ENCODE measurements at places on chromosomes 7 and 10.

GRCh38 chr10:73076360-73077183, 20.1 kb downstream of the P4HA1 start:
- no peak for DNase-seq

GRCh38 chr7:104089612-104090011, 100.2 kb upstream of the RELN start:
- no peak for DNase-seq

GRCh38 chr7:107090457-107090856, 46.0 kb downstream of the PRKAR2B start:
- DNase-seq: no peak

GRCh38 chr10:87092861-87093631, 1.6 kb downstream of the GLUD1 start:
- DNase-seq: peak; percentile 64

DNA sequence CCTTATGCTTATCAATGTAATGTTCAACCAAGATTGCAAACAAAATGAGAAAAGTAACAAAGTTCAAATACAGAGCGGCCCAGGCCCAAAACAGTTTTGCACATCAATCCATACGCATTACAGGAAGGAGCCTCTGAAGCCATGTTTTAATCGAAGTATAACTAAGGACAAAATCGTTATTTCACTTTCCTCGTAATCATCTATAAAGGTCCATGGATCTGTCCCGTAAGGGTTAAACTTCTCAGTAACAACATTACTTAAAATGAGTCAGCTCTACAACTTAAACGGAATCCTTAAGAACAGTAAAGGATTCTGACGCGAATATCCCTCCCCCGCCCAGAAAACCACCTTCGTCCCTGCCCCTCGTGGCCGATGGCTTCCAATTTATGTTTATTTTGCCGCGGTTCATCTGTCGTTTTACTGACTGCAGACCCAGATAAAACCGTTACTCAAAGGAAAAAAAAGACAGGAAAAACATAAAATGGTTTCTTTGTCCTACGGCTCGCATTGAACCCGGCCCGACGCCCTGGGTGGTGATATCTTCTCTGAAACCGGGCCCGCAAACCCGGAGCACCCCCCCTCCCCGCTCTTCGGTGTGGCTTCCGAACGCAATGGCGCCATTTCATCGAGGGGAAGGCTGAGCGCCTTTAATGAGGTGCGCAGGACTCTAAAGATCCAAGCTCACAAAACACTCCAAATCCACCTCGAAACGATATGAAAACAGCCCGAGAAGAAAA, 1.1 kb downstream of the HNRNPA2B1 start:
- peak; percentile 55 for DNase-seq

- no peak for DNase-seq
Measured at GRCh38 chr10:65423043-65423442, 1502.8 kb upstream of the LRRTM3 start.

- DNase-seq: no peak
Measured at GRCh38 chr10:132860532-132860931, 74.6 kb upstream of the NKX6-2 start.

- DNase-seq: no peak
Measured at GRCh38 chr10:70306181-70306705, 22.4 kb upstream of the NPFFR1 start.

- no peak for DNase-seq
Measured at GRCh38 chr7:80736371-80737125, 98.1 kb downstream of the CD36 start.

DNA sequence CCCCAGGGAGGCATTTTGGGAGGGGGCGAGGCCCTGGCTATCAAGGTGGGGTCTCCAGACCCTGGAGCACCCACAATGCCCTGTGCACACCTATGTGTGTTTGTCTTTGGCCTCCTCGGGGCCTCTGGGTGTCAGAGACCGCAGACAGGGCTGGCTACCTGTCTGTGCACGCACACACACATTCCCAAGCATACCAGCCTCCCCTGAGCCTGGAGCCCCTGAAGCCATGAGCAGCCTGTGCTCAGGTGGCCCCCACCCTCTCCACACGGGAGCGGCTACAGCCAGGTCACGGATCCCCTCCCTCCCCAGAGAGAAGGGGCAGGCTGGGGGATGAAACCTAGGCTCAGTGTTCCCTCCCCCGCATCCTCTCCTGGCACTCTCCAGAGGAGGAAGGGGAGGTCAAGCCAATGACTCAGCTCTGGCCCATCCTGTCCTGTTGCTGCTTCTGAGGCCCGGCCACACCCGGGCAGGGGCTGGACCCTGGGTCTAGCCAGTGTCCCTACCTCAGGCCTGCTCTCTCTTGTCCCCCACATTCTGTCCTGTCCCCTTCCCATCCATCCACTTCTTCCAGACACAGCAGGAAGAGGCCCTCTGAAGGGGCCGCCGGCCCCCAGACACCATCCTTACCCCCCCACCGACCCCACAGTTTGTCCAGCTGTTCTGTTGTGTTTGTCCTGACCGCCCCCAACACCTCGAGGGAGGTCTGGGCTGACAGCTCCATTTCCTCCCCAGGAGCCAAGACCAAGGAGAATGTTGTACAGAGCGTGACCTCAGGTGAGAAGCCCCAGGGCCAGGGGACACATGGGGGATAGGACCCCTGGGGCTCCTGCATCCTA, 720 bp downstream of the SNCG start:
- DNase-seq: no peak

DNA sequence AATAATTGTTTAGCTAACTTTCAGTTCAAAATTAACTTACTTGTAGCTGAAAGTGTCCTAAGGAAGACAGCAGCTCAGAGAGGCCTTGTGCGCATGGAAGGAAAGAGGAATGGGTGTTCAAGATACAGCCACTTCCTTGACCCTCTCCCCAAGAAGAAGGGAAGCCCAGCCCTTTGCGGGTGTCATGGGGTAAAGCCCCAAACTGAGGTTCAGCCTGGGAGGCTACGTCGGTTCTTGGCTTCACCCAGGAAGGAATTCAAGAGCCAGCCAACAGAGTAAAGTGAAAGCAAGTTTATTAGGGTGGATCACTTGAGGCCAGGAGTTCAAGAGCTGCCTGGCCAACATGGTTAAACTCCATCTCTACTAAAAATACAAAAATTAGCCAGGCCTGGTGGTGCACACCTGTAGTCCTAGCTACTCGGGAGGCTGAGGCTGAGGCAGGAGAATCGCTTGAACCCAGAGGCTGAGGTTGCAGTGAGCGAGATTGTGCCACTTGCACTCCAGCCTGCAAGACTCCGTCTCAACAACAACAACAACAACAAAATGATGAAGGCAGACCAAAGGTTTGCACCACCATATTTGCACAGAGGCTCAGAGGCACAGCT, 15.9 kb downstream of the GPRIN2 start:
- DNase-seq: no peak

GRCh38 chr10:43128958-43129706, 9.1 kb upstream of the CSGALNACT2 start:
- peak; percentile 81 for DNase-seq

DNA sequence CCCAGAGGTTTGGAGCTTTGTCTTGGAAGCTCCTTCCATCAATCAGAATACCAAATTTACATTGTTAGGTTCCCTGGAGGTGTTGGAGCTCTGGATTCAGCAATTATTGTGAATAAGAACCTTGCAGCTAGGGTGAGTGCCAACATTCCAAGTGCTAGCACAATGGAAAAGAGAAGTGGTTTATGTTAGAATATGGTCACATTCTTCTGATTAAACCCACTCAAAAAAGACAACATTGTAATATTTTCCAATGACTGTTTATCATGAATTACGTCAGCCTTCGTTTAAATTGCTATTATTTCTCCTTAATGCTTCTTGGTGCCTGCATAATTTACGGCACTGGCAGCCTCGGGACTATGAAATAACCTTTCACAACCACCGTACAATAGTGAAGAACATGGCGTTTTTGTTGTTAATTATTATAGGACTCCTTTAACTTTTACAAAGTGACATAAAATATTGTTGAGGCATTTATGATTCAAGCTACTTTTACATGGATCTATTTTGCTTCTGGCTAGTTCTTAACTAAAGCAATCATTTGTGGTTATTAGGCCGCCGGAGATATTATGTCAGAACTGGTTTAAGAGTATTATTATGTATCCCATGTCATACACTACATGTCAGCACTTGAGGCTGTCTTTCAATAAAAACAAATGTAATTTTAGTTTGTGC, 117.7 kb downstream of the ARID5B start:
- no peak for DNase-seq

DNA sequence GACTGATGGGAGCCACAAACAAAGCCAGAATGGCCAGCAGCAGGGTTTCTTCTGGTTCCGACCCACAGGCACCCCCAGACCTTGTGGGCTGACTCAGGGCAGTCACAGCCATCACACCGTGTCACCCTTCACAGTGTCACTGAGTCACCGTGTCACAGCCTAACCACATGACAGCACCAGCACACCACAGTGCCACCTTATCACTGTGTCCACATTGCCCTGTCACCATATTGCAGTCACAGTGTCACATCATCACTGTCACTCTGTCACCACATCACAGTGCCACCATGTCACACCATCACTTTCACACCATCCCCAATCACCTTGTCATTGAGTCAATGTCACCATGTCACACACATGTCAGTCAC, 77.0 kb downstream of the OAT start:
- DNase-seq: no peak

DNA sequence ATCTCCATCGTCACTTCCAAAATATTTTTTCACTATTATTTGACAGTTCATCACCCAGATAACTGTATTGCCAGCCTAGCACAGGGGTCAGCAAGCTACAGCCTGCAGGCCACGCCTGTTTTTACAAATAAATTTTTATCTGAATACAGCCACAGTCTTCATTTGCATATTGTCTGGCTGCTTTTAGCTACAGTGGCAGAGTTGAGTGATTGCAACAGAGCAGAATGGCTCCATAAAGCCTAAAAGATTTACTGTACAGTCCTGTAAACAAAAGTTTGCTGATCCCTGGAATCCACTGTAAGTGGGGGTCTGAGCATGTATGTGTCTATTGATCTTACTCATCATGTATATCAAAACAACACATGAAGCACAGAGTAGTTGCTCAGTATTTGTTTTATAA, 45.9 kb upstream of the GNAI1 start:
- DNase-seq: no peak

- no peak for DNase-seq
Measured at GRCh38 chr10:127855976-127856375, 36.8 kb downstream of the CLRN3 start.

DNA sequence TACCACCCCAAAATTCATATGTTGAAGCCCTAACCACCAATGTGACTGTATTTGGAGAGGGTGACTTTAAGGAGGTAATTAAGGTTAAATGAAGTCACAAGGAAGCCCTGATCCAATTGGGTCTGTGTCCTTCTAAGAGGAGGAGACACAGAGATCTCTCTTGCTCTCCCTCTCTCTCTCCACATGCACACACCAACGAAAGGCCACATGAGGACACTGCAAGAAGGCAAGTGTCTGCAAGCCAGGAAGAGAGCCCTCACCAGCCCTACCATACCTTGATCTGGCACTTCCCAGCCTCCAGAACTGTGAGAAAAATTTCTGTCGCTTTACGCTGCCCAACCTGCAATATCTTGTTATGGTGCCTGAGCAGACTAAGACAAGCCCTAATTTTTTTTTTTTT, 56.0 kb upstream of the NEBL start:
- DNase-seq: no peak

- DNase-seq: no peak
Measured at GRCh38 chr10:44906486-44906885, 4.7 kb upstream of the TMEM72 start.

DNA sequence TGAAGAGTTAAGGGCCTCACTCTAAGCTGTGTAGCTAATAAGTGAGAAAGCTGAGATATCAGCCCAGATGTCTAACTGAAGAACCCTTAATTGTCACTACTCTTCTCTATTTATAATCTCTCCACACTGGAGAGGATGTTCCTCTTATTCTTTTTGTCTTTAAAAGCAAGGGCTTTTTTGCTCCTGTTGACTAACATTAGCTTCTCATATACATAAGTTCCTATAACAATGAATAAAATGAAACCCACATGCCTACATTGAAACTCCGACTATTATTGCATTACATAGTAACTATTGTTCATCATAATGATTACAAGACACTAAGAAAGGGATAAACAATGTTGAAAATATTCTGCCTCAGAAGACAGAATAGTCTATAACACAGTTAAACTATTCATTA, 67.1 kb downstream of the GNAT3 start:
- no peak for DNase-seq

GRCh38 chr10:114223066-114223465, 16.0 kb upstream of the VWA2 start:
- DNase-seq: no peak

DNA sequence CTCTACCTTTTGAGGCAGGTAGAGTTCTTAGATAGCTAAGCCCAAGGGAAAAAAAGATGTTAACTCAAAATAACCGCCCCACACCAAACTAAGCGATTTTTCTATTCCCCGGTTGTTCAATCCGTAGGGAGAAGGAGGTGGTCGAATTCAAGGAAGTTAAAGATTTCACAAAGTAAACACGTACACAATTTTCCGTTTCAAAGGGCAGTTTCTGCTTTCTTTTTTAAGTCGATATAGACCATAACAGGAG, 842 bp downstream of the KBTBD2 start:
- no peak for DNase-seq

DNA sequence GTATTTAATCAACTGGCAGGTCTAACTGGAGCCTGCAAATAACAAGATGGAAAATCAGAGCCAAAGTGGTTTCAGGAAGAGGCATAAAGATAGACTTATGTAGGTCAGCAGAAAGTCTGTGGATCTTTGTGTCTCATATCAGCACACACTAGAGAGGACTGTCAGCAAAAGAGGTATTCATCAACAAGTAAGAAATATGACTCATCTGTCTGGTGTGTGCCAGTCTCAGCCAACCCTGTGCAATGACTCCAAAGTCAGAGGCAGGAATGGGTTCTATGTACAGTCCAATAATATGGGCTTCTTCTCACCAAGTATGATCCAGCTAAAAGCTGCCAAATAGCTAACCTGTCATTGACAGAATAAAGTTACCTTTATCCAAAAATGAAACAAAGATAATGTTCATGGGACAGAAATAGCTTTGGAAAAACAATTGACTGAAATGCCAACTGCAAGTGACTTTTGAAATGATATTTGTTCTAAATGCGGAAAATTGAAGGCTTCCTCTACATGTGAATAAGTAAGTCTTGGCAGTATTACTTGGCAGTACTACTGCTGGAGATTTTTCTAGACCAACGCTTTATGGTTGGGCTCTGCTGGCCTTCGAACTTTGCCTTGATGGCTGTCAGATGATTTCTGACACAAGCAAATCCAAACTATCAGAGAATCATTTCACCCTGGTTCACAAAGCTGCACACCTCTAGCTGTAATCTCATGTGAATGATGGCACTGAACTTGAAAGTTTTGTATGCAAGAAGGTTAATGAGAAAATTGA, 272.3 kb upstream of the SEMA3C start:
- no peak for DNase-seq

GRCh38 chr10:68154211-68154497, 44.9 kb downstream of the MYPN start:
- no peak for DNase-seq

- DNase-seq: no peak
Measured at GRCh38 chr10:43959364-43960134, 310.9 kb upstream of the ZNF32 start.

DNA sequence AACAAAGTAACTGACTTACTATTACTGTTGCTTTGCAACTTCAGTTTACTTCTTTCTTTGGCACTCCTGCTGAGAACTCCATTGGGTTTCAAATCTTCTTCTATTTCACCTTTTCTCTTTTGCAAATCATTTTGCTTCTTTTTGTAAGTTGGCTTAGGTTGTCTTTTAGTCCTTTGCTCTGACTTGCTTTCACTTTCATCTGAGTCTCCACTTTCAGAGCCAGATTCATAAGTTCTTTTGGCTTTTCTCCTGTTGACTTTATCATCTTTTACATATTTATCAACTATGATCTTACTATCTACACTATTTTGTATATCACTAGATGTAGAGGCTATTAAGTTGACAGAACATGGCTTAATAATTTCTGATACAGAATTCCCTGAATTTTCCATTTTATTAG, 73.4 kb downstream of the NRBF2 start:
- no peak for DNase-seq

All from T-helper 2 cell (primary cell).